ENCODE measurements at places on chromosomes 6 and 20.

GRCh38 chr20:53990768-53991450 lies 79.5 kb downstream of the BCAS1 start:
- DNase-seq: no peak

GRCh38 chr6:128659878-128660622 lies 139.7 kb upstream of the PTPRK start:
- DNase-seq: no peak

DNA sequence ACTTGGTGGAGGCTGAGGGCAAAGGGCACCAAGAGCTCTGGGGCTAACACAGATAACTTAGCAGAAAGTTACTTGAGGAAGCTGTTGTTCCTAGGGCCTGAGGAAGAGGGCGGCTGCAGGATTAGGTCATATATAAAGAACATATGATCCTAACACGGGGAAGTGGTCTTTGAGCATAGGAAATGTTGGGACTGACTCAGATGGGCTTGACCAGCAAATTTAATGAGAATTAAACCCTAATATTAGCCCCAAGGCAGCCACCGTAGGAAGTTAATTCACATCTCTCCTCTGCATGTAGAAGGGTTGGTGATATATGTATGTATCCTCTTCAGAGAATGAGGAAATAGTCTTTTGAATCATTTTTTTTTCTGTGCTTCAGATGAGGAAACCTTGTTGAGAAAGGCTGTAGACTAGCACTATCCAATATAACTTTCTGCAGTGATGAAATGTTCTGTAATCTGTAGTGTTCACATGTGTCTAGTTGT lies 9.2 kb upstream of the ZBTB9 start:
- no peak for DNase-seq

DNA sequence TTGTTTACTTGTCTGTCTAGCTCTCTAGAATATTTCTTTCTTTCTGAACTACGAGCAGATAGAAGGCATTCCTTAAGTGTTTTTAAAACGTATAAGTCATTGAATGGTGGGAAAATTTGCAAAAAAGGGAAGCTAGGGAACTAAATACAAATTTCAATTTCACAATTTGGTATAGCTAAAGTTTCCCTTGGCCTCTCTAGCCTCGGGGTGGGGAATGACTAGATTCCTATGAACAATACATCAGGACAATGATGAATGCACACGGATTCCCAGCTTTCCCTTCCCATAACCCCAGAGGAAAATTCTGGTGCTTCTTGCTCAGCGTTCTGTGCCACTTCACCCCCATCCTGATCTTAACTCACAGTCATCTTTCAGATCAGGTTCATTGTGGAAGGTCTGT lies 113.3 kb upstream of the ASF1A start:
- no peak for DNase-seq

GRCh38 chr6:156485150-156485549 lies 292.0 kb upstream of the ARID1B start:
- DNase-seq: no peak

- DNase-seq: no peak
Observed at GRCh38 chr6:170085475-170086401, 205.1 kb downstream of the DLL1 start.

DNA sequence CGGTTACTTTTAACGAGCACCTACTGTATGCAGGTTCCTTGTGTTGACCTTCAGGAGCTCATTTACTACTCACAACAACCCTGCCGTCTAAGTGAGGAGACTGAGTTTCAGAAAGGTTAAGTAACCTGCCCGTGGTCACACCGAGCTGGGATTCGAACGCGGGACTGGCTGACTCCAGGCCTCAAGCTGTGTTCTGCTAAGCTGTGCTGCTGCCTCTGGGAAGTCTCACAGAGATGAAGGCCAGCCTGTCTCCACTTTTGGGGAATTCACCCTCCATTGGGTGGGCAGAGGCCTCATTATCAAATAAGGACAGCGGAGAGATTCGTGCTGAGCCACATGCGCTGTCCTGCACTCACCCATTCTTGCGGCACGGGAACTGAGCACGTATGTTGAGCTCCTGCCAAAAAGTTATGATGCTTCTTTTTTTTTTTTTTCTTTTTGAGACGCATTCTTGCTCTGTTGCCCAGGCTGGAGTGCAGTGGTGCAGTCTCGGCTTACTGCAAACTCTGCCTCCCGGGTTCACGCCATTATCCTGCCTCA lies 25.9 kb upstream of the MYT1 start:
- DNase-seq: no peak

- DNase-seq: no peak
Observed at GRCh38 chr6:157546321-157546720, 165.3 kb downstream of the ZDHHC14 start.

DNA sequence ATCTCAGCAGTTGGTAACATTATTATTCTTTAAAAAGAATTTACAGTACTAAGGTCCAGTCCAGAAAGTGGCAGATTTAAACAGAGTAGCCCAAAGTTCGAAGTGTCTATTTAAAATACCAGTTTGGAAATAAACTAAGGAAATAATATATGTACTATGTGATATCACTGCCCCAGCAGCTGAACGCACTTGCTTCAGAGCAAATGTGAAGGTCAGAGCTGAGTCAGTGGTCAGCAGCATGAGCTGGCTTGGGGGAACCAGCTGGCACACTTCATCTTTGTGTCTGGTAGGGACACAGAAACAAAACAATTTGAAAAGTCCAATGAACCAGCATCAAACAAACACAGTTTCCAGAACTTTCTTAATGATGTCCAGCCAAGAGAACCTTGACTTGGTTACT lies 15.4 kb downstream of the TMEM14B start:
- DNase-seq: no peak

- no peak for DNase-seq
Observed at GRCh38 chr6:142856624-142857232, 88.2 kb downstream of the HIVEP2 start.

DNA sequence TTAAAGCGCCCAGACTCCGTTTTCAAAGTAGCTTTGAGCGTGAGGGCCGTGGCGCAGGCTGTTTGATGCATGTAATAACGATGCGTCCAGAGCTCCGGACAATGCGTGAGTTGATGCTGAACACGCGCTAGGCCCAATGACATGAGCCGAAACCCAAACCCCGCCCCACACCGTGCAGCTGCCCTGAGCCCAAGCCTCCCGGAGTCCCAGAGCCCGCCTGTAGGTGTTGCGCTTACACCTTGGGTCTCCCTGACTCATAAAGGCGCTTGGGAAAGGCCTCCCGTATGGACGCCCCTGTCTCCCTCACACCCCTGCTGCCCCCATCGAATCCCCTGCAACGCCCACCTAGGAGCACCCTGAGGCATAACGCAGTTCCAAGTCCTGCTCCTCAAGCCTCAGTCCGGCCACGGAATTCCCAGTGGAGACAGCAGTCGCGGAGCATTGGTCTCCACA lies 87.6 kb downstream of the ERMARD start:
- no peak for DNase-seq

GRCh38 chr20:3456648-3457047 lies 14.2 kb upstream of the ATRN start:
- no peak for DNase-seq

DNA sequence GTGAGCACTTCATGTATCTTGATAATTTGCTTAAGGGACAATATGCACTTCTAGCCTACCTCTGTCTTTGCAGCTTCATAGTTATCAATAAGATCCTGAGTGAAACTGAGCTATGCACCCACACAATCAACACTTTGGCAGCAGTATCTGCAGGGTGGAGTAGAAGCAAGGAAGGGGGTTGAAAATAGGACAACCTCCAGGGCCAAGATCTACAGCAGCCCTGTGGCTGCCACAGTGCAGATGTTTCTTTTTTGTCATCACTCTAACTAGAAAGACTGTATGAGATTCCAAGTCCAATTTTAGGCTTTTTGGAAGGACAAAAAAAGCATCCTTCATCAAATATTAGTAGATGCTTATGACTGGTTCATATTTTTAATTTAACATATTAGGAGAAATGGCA lies 336.1 kb upstream of the CITED2 start:
- DNase-seq: no peak

- DNase-seq: no peak
Observed at GRCh38 chr6:108640104-108640503, 79.4 kb downstream of the FOXO3 start.

GRCh38 chr6:83221889-83222479 lies 28.8 kb downstream of the RWDD2A start:
- no peak for DNase-seq

- DNase-seq: no peak
Observed at GRCh38 chr6:24448828-24449525, 40.4 kb downstream of the GPLD1 start.

GRCh38 chr6:161546632-161547031 lies 272.8 kb upstream of the AGPAT4 start:
- no peak for DNase-seq

DNA sequence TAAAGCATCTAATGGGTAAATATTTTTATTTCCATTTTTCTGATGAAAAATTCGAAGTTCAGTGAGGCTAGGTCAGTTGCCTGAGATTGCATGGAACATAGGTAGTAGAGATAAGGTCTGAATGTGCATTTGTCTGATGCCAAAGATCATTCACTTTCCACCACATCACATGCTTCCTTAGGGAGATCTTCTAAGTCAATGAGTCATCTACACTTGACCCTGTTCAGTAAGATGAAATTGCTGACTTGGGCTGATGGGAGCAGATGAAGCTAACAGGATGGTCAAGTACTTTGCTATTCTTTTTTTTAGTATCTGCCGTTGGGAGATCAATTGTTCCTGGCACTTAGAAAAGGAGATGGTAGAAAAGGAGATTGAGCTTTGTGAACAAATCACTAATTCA lies 511.3 kb downstream of the PHF3 start:
- DNase-seq: no peak

GRCh38 chr6:56372406-56372995 lies 125.1 kb upstream of the COL21A1 start:
- no peak for DNase-seq

- DNase-seq: no peak
Observed at GRCh38 chr6:5718231-5718947, 288.3 kb downstream of the NRN1 start.

DNA sequence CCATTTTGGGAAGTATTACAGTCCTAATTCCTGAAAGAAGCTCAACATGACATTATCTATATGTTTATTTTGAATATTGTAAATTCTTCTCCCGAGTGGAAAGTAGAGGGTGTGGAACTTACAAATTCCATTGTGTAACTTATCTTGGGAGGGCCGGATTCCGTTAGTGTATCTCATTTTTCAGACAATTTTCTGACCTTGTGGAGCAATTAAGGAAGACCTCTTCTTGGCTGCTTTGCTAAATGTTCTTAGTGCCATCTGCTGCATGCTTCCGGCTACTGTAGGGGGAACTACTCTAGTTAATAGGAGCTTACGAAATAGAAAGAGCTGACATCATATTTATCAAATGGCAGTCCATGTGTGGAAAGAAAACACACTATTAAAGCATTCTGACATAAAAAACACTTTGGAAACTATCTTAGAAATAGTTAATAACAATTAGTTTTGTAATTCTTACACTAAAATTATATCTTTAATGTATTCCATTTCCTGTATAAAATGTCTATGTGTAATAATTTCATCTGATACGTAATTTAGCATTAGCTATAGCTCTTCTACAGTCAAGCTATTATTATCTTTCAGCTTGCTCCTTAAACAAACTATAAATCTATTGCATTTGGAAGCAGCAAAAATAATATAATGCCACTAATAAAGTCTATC lies 41.5 kb upstream of the KCNQ5 start:
- DNase-seq: no peak

- DNase-seq: no peak
Observed at GRCh38 chr6:11378639-11379038, 146.2 kb upstream of the NEDD9 start.

- no peak for DNase-seq
Observed at GRCh38 chr6:55901765-55902270, 26.4 kb upstream of the BMP5 start.

DNA sequence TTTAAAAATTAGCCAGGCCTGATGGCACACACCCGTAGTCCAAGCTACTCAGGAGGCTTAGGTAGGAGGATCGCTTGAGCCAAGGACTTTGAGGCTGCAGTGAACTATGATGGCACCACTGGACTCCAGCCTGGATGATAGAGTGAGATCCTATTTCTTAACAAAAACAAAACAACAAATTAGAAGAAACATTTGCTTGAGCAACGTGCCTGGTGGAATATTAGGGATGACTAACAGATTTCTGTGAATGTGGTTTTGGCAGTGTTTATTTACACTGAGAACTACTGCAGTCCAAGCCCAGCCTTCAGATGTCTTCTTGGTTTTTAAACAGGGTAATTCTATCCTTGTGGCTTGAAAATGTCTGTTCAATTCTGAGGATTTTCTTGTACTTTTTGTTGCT lies 9.2 kb downstream of the PPP1R3G start:
- DNase-seq: no peak
